ENCODE measurements at places on chromosomes 6 and 20. TPM values are rescaled to one million over a fixed set of nuclear protein-coding genes. Genes with fewer than 3 reads are reported as not detected.

HLA-B gene
- 415 TPM for total RNA-seq

CHRNA4 gene
- not detected for total RNA-seq

SOBP gene
- 2.1 TPM for total RNA-seq

GRCh38 chr6:84462698-84463097, 235.3 kb upstream of the CEP162 start:
- peak; percentile 19 for DNase-seq

DNA sequence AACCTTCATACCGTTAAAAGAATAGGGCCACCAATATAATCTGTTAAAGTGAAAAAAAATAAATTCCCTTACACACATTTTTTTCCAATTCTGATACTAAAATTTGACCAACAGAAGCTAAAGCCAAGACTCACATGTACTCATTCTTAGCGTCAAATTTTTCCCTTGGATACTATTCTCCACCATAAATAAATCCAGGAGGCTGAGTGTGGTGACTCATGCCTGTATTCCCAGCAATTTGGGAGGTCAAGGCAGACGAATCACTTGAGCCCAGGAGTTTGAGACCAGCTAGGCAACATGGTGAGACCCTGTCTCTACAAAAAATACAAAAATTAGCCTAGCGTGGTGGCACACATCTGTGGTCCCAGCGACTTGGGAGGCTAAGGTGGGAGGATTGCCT, 43.9 kb downstream of the SCML4 start:
- DNase-seq = no peak
